ENCODE measurements at places on chromosomes 12 and 14.

GRCh38 chr14:28344381-28344780 lies 422.2 kb upstream of the FOXG1 start:
- no peak for DNase-seq

- DNase-seq: no peak
Measured at GRCh38 chr12:70741256-70741655, 104.0 kb upstream of the PTPRB start.

GRCh38 chr12:118109088-118109487 lies 5.3 kb upstream of the VSIG10 start:
- DNase-seq: no peak

GRCh38 chr14:96573473-96574100 lies 71.4 kb downstream of the PAPOLA start:
- no peak for DNase-seq

DNA sequence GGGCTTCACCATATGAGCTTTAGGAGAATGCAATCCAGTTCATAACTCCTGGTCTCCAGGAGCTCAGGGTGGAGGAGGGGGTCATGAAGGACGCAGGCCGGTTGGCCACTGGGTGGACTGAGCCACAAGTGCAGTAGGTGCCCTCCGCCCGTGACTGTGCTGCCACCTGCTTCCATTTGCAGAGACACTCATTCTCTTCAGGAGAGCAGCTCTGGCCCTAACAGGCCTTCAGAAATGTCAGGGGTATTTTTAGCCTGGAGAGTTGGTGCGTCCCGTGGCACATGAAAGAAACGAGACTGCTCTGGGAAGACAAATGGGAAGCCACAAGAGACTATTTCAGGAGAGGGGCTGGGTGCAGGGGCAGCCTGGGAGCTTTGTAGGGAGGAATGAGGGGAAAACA lies 74.6 kb upstream of the MYL2 start:
- no peak for DNase-seq

DNA sequence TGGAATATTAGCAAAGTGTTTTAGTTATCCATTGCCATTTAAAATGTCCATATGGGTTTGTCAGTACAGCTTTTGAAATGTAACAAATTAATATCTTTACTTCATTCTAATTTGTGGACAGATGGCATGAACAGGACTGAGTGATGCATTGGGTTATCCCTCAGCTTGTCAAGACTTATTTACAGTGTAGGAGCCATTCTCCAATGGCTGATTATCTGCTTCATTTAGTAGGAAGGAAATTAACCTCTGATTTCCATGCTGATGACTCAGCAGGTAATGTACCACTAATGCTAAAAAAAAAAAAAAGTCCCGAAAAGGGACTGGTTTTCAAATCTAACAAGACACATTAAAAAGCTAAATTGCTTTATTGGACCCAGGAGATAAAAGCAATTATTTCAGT lies 1149.0 kb upstream of the USP15 start:
- DNase-seq: peak; percentile 2
